Activated T-cell treated with anti-CD3 and anti-CD28 coated beads, Interleukin-2, amount 50 U/mL, for 72 hours (primary cell): ENCODE measurements at places on chromosomes 3 and 15.

- H3K27me3 ChIP-seq = peaks cover 38% of the 10 kb centered on the region
- no peak overlapping the region for H3K27ac ChIP-seq
- no peak overlapping the region for H3K4me3 ChIP-seq
- H3K36me3 ChIP-seq = no peaks in the 10 kb centered on the region
These were observed 305.6 kb upstream of the LRRFIP2 start for GRCh38 chr3:37479981-37480380.

DNA sequence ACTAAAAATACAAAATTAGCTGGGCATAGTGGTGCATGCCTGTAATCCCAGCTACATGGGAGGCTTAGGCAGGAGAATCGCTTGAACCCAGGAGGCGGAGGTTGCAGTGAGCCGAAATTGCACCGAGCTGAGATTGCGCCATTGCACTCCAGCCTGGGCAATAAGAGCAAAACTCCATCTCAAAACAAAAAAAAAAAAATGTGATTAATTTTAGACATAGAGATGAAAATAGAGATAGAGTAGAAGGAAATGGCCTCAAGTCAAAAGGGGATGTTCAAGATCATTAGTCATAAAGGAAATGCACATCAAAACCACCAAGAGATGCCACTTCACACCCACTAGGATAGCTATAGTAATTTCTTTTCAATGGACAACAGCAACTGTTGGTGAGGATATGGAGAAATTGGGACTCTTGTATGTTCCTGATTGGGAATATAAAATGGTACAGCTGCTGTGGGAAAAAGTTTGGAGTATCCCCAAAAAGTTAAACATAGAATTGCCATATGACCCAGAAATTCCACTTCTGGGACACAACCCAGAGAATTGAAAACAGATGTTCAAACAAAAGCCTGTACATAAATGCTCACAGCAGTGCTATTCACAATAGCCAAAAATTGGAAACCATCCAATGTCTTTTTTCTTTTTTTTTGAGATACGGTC lies 55.4 kb downstream of the ABHD2 start:
- H3K4me3 ChIP-seq = no peak overlapping the region
- peaks cover 39% of the 10 kb centered on the region for H3K4me1 ChIP-seq
- no peak for DNase-seq
- no peaks in the 10 kb centered on the region for H3K27me3 ChIP-seq
- H3K36me3 ChIP-seq = peaks cover 6% of the 10 kb centered on the region

DNA sequence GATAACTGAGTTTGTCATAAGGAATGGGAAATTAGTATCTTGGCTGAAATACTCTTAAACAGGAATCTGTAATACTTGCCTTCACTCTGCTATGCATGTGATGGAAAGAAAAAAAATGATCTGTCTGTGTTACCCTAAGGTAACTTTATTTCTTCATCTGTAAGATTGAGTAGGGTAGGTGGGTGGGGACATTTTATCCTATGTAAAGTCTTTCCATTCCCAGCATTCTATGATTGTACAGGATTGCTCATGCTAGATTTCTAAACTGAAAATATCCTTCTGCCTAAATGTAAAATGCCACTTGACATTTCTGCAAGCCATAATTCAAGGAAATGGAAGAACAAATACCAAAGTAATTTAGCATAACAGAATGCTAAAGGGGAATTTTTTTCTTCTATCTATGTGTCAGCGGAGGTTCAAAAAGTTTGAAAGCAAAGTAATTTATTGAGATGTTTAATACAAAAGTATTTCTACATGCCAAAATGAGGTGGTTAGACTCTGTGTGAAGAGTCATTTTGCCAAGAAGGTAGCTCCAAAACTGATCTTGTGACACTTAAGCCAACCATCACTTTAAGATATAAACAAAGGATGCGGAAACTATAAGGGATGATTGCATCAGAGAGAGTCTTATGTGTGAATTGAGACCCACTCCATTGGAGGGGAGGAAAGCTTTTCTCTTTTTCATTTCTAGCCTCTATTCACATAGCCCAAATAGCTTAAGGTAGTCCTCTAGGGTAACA lies 46.6 kb upstream of the SERPINI2 start:
- no peaks in the 10 kb centered on the region for H3K4me1 ChIP-seq
- no peaks in the 10 kb centered on the region for H3K36me3 ChIP-seq
- H3K4me3 ChIP-seq = no peak overlapping the region

DNA sequence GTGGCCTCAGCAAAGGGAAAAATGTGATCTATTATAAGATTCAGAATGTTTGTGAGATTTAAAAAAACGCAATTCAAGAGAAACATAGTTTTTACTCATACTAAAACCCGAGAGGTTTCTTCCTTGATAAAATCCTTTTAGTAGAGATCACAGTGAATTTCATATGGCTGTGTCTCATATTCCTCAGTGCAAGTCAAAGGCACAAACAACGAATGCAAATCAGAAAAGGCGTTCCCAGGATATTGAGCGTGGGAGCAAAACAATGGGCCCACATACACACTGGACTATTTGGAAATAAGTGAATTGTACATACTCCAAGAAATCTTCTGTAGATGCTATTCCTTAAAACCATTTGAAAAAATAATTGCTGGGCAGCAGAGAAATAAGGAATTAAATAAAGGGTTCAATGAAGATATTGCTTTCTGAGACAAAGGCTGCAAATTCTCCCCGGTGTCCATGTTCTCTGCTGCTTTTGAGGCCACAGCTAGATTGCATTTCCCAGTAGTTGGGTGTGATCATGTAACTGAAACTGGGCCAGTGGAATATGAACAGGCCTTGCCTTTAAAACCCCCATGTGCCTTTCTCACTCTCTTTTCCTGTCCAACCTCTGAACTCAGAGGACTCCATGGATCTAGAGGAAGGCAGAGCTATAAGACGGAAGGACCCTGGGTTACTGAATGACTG lies 144.6 kb upstream of the TBL1XR1 start:
- no peak for DNase-seq
- H3K27ac ChIP-seq = no peak overlapping the region
- H3K4me3 ChIP-seq = no peak overlapping the region
- no peaks in the 10 kb centered on the region for H3K27me3 ChIP-seq
- H3K36me3 ChIP-seq = no peaks in the 10 kb centered on the region

DNA sequence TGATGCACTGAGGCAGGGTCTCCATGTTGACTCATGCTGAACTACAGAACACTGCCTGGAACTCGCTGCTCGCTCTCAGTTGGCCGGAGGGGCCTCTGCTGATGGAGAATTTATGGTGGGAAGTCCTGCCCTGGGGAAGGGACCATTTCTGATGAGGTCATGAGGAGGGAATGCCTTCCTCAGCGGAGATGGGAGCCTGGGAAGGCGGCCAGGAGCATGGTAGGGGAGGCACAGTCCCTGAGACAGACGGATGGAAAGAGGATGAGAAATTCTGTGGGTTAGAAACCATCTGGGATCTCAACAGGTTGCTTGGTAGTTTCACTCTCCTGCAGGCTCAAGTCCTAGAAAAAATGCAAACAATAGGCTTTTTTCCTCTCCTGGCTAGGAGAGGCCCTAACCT lies 56.8 kb upstream of the TPM1 start:
- DNase-seq = no peak
- H3K27ac ChIP-seq = no peak overlapping the region

GRCh38 chr15:25887870-25888269 lies 24.7 kb upstream of the ATP10A start:
- H3K27me3 ChIP-seq = peaks cover 6% of the 10 kb centered on the region
- H3K4me1 ChIP-seq = no peaks in the 10 kb centered on the region
- DNase-seq = no peak
- no peak overlapping the region for H3K27ac ChIP-seq

DNA sequence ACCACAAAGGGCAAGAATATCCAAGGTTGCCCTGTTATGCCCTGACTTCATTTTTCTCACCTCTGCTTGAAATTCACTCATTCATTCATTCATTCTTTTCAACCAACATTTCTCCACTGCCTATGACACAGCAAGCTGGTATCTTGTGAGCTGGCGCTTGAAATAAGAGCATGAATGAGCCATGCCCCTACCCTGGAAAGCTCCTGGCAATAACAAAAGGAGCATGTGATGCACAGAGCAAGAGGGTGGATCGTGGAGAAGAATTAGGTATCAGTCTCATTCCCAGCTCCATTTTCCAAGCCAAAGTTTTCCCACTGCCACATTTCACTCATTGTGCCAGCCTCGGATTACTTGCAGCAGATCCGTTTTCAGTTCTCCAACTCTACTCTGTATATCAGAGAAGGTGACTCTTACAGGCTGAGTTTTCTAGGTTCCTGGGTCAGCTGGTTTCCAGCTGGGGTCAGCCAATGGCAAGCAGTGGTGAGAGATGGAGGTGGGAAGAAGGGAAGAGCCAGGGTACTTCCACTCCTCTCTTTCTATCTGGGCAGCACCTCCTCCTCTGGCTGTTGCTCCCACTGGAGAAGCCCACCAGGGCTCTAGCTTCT lies 144.8 kb downstream of the SUCLG2 start:
- no peak for DNase-seq
- H3K36me3 ChIP-seq = no peaks in the 10 kb centered on the region
- no peak overlapping the region for H3K27ac ChIP-seq
- H3K4me1 ChIP-seq = no peaks in the 10 kb centered on the region

DNA sequence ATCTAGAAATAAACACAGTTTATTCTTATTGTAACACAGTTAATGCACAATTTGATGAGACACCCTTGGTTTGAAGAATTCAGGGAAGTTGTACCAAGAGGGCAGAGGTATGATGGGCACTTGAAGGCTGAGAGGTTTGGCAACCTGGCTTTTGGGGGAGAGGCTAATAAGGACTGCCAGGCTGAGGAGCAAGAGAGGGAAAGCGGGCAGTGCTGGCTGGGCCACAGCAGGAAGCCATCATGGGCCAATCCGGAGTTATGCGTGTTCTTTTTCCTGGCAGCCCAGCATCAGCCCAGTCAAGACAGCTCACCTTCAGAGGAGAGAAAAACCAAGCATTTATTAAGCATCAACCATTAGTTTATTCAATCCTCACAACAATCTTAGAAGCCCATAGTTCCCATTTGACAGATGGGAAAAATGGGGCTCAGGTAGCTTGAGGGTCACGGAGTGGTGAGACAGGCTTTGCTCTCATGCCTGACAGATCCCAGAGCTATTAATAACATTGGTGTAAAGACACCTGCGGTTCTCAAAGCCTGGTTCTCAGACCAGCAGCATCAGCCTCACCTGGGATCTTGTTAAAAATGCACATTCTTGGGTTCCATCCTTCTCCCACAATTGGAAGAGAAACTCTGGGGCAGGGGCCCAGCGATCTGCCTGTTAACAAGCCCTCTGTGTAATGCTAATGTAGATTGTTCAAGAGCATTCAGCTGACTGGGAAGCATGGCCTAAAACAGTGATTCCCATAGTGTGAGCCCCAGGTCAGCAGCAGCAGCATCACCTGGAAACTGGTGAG lies 183.7 kb downstream of the NTRK3 start:
- no peaks in the 10 kb centered on the region for H3K4me1 ChIP-seq
- DNase-seq = no peak
- H3K27ac ChIP-seq = no peak overlapping the region

DNA sequence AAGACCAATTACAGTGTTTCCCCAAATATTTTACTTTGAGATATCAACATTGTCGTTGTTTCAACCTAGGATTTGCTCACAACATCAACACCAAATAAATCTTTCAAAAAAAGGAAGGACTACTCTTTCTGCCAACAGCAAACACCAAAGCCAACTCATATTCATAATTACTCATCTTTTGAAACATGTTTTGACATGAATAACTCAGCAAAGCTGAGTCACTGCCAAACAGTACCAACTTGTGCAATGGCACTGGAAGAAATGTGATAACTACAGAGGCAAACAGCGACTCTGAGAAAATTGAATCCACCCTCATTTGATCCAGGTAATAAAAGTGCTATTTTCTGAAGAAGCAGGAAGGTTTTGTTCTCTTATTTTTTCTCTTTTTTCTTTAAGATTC lies 67.2 kb downstream of the PEX5L start:
- peak overlapping the region; percentile 27 for H3K4me3 ChIP-seq
- H3K4me1 ChIP-seq = peaks cover 16% of the 10 kb centered on the region
- DNase-seq = peak; percentile 12
- H3K27me3 ChIP-seq = peaks cover 18% of the 10 kb centered on the region

DNA sequence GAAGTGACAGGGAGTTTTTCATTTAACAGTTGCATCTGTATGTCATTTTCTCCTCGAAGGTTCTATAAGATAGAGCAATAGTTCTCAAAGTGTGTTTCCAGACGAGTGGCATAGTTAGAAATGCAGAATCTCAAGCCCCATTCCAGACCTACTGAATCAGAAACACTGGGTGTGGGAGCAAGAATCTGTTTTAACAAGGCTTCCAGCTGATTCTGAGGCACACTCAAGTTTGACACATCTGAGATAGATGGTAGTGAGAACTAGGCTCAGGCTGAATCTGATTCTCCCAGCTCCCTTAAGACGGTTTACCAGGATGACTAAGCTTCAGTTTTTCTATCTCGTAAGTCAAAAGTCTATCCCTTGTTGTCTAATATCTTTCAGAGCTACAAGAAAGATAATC lies 159.8 kb upstream of the NUDT16 start:
- no peaks in the 10 kb centered on the region for H3K36me3 ChIP-seq
- peaks cover 5% of the 10 kb centered on the region for H3K4me1 ChIP-seq
- DNase-seq = no peak
- no peaks in the 10 kb centered on the region for H3K27me3 ChIP-seq
- no peak overlapping the region for H3K4me3 ChIP-seq
